ENCODE measurements at places on chromosomes 12 and 14.

DNA sequence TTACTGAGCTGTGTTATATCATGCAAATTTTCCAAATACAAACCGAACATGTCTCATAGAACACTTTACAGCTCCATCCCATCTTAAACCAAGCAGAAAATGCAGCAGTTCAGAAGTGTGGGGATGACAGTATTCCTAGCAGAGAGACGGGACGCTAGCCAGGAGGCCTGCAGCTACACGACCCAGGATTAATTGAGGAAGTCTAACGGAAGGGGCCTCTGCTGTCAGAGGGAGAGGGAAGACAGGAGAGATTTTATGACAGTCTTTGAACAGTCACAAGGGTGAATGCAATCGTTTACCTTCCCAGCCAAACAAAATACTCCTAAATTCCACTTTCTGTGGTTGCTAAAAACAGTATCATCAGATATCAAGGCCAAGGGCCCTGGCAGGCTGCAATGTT is 261.9 kb downstream of the TMEM132D start:
- no peak for DNase-seq

DNA sequence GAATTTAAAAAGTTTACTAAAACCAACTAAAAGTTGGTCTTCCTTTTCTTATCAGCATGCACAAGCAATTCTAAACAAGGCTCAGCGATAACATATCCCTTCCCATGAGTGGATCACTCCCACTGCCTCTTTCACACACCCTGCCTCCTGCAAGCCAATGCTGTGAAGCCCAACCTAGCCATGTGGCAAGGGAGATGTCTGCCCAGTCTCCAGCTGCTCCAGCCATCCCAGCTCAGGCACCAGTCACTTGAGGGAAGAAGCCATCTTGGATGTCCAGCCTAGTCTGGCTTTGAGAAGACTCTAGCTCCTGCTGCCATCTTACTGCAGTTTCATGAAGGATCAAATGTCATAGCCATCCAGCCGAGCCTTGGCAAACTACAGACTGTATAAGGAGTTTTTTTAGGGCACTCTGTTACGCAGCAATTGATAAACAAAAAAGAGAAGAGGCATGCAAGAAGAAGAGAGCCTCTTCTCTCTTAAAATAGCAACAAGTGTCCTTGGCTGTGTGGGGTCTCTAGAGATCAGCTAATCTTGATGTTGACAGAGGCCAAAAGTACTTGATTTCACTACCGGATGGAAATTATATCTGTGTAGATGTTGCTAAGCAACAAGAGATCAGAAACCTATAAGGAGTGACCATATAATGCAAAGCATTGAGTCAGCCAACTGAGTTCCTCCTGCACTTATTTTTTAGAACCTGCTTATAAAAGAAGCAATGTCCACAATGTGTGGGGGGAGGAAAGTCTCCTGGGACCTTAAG is 108.9 kb downstream of the PTCSC3 start:
- DNase-seq, result no peak

GRCh38 chr12:119060847-119061796 is 79.8 kb downstream of the SRRM4 start:
- peak; percentile 34 for DNase-seq

DNA sequence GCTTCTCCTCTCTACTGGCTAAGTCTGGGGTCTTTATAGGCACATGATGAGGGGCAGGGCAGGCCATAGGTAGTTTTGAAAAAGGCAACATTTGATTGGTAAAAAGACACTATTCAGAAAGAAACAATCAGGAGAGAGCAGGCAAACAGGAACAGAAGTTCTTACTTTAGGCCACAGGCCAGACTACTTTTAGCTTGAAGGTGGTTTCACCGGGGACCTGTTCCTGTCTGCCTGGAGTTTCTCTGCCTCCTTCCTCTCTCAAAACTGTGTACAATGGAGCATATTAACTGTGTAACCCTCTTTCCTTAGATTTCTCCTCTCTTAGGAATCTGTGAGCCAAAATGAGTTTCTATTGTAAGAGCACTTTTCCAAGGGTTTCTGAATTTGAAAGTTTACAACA is 167.9 kb upstream of the AVPR1A start:
- DNase-seq, result no peak

DNA sequence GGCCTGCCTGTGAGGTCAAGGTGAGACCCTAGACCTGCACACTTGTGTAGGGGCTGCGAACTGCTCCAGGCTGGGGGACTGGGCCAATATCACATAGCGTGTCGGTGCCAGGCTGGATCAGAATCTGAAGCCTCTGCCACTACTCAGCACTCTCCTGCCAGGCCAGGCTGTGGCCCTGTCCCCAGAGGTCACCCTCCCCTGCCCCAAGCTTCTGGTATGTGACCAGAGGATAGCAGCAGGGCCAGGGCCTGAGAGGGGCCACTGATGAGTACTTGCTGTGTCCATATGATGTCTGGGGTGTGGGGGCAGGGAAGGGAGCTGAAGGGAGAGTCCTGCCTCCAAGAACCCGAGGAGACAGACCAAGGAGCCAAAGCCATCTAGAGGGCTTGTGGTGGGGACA is 17.8 kb downstream of the ARL6IP4 start:
- DNase-seq, result no peak

GRCh38 chr14:54299410-54300363 is 97.1 kb upstream of the CDKN3 start:
- no peak for DNase-seq

- peak; percentile 66 for DNase-seq
Observed at GRCh38 chr12:92096346-92097136, 49.1 kb downstream of the BTG1 start.

Measured in iris pigment epithelial cell (primary cell).